Left lobe of liver (tissue), 2 donors: ENCODE measurements at places on chromosomes 7 and 10.

DNA sequence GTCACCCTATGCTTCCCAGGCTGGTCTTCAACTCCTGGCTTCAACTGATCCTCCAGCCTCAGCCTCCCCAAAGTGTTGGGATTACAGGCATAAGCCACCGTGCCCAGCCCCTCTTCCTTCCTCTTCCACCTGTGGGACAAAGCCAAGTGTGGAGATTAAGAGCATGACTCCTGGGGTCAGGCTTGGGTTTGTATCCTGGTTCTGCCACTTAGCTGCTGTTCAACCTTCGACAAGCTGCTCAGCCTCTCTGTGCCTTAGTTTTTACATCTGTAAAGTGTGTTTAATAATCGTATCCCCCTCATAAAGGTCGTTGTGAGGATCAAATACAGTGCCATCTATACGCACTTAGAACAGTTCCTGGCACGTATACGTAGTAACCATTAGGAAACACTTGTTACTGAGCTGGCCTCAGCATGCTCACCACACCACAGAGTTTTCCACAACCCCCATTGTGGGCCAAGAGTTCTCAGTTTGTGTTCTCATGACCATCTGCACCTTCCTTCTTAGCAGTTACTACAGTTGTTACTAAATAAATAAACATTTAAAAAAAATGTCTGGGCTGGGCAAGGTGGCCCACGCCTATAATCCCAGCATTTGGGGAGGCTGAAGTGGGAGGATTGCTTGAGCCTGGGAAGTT is 140.5 kb upstream of the BTBD16 start:
- DNase-seq: no peak

DNA sequence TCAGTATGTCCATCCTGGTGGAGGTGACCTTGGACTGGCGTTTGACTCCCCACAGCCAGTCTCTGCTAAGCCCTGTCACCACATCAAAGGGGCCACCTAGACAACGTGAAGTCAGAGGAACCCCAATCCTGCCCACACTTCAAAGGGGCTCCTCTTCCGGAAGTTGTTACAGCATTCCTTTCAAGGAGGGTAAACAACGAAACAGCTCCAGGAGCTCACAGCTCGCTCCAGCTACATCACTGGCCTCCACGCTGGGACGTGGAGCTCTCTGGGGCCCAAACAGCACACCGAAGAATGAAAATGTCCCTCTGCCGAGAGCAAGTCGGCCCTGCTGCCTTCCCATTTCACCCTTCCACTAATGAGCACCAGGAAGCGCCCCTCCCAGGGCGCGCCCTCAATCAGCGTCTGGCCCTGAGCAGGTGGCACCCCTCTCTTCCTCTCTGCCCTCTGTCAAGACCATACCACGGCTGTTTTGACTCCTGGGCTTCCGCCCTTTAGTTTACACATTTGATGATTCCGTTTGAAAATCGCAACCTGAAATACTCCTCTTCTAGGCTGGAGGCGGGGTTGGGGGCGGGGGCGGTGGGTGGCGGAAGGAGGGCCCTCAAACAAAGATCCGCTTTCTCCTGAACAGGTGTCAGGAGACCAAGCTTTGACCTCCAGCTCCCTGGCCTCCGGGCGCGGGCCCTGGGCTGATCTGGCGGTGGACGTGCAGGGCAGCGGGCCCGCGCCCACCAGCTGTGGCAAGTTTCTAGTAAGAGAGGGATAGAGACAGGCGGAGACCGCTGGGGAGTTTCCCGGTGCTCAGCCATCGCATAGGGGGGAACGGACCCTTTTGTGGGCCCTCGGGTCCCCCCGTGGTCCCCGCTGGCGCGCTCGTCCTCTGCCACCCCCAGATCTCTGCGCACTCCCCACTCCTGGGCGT is 53.1 kb upstream of the KDM7A start:
- DNase-seq: no peak

DNA sequence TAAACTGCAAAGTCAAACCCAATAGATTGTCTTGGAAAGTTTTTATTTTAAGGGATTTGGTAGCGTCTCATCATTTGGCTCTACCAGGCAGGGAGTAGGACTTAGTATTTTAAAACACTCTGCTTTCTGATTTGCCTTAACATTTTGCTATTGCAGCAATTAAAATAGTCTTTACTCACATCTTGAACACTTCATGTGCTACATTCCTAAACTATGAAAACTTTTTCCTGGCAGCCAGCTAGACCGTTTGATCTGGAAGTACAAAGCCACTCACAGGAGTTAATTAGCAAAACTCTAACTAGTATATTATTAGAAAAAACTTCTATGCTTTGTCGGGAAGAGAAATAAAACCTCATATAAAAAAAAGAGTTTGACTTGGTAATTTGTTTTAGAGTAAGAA is 111.4 kb downstream of the TFPI2 start:
- DNase-seq: no peak

DNA sequence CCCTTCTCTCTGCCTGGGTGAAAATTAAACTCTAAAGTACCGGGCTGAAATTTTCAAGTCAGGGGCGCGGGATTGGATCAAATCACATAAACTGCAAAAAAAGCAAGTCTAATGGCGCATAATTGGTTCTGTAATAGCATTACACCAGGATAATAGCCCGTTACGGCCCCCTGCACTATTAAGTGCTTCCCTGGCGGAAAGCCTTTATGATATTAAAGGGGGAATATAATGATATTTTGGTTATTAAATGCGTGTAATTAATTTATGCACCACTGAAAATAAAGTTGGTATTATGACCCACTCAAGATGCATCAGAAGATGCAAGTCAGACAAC is 744 bp upstream of the DRGX start:
- DNase-seq: no peak

DNA sequence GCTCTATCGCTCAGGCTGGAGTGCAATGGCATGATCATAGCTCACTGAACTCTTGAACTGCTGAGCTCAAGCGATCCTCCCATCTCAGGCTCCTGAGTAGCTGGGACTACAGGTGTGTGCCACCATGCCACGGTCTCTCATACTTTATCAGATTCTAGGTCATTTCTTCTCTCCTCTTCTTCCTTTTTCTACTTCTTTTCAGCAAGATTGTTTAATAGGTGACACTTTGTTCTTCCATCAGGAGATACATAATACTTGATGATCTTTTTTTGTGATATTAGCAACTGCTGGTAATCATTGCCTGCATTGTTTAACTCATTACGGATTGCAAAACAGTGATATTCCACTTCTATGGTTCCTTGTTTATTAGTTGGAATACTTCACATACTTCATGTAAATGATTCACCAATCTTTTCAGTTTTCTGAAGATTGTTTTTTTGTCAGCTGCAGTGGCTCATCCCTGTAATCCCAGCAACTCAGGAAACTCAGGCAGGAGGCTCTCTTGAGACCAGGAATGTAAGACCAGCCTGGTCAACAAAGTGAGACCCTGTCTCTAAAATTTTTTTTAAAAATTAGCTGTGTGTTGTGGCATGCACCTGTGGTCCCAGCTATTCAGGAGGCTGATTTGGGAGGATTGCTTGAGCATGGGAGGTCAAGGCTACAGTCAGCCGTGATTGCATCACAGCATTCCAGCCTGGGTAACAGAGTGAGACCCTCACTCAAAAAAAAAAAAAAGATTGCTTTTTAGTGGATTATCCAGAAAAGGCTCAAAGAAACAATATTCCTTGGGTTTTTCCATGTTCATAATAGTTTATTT is 36.2 kb upstream of the CHST3 start:
- DNase-seq: no peak

DNA sequence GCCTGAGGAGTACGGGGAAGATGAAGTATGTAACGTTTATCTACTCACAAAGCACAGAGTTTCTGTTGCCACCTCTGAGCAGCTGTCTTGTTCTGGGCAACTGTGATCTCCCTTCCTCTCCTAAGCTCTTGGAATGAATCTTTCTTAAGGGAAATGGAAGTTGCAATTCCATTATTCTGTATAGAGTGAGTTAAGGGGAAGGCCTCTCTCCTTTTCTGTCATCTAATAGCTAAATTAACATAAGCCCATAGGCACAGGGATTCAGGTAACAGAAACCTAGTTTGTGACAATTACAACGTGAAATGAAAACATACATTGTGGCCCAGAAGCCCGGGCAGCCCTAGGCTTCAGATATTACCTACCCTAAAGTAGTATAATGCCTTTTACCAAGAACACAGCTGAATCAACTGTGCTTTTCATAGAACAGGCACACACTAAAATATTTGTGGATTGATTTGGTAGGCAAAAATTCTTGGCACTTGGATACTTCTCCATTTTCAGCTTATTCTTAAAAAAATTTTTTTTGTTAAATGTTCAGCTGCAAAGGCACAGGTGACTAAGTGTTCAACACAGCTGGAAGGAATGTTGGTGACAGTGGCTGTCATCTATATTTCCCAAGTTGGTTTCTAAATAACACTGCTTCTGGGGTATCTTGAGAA is 3.8 kb upstream of the PDCD4 start:
- no peak for DNase-seq

DNA sequence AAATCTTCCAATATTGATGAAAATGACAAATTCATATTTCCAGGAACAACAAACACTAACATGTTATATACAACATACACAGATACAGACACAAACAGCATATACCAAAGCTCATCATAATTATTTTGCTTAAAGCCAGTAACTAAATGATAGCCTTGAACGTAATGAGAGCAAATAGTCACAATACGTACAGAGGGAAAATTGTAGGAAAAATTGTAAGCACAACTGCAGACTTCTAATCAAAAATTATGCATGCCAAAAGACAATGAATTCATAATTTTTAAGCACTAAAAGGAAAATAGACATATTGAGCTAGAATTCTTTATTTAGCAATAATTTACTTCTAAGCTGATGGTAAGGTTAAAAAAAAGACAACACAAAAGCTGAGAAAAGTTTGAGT is 1466.9 kb upstream of the CELF2 start:
- no peak for DNase-seq

- peak; percentile 35 for DNase-seq
Observed at GRCh38 chr10:43044961-43045621, 31.8 kb upstream of the RET start.

DNA sequence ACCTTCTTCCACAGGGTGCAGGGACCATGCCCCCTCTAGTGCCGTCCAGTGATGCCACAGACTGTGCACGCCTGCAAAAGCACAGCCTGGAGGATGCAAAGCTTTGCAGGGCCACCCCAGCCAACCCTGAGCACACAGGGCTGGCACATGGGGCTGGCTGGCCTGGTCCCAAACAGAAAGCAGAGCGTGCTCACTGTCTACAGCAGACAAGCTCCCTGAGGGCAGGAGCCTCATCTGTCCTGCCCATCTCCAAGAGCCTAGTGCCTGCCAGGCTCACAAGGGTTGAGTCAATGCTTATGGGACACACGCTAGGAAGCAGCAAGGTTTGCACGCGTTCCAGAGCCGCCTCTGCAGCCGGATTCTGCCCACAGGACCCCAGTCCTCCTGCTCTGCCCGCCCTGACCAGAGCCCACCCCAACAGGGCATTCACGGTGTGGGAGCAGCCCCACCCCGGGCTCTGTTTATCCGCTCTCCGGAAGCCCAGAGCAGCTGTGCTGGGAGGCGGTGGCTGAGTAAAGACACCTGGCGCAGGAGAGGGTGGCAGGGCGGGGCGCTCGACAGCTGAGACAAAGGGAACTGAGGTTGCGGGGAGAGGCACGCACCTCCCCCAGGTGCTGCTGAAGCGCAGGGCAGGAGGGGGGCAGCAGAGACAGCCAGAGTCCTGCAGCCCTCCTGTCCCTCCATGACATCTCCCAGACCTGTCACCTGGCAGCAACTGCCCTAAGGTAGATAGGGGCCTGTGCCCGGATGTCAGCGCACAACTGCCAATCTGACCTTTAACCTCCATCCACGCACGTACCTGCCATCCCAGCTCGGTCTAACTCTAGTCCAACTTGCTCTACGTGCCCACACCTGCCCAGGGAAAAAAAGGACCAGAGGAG is 4.3 kb downstream of the KCNH2 start:
- DNase-seq: no peak

DNA sequence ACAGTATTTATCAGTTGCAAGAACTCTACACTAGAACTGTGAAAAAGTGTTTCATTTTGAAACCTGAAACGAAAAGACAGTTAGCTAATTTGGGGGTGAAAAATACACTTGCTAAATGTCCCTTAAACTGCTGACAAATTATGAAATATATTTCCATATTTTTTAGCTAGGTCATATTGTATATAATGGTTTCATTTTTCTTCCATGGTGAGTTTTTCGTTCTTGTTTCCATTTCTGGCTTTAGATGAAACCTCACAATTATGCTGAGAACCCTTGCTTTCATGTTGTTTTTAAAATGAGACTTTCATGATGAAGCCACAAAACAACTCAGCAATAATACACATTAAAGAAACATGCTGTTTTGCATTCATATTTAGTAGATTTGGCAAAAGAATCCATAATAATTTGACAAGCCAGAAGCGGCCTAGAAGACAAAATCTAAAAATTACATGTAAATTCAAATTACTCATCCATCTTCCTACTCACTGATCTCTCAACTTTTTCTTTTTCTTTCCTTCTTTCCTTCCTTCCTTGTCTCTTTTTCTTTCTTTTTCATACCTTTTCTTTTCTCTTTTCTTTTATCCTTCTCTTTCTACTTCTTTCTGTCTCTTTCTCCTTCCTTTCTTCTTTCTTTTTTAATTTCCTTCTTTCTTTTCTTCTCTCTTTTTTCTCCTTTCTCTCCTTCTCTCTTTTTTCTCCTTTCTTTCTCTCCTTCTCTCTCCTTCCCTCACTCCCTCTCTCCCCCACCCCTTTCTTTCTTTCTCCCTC is 46.5 kb upstream of the ITGB8 start:
- no peak for DNase-seq

DNA sequence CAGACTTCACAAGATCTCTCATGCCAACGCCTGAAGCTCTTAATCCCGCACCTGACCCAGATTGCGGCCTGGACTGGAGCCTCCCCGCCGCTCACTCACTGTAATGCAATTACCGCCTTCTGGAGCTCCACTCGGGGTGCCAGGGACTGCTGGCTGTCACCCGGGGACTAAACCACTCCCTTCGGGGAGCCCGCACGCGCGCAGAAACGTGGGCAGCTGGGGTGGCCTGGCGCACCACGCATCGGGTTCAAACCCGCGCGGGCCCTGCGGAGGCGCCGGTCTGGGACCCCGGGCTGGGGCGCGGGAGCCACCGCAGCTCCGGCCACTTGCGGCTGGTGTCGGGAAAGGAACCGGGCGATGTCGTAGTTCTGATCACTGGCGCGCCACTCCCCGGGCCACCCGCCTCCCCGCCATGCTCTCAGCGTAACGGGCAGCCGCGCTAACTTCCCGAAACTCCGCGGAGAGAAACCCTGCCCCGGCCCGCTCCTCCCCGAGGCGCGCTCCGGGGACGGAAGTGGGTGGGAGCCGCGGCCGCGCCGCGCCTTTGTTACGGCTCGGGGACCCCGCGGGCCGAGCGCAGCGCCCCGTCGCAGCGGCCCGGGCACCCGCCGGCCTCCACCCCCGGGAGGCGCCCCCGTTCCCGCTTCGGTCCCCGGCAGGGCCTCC is 100.3 kb upstream of the SVIL start:
- peak; percentile 73 for DNase-seq
